ENCODE measurements at places on chromosomes 12 and 14. TPM values are rescaled to one million over a fixed set of nuclear protein-coding genes. Genes with fewer than 3 reads are reported as not detected.

BEGAIN gene
- 0.89 TPM for total RNA-seq

RNASE1 gene
- not detected for total RNA-seq

NACA gene
- total RNA-seq, result 2,266 TPM

ALKBH1 gene
- 12.8 TPM for total RNA-seq

ACOT6 gene
- not detected for total RNA-seq

P2RX2 gene
- total RNA-seq, result not detected

SERPINA3 gene
- 0.15 TPM for total RNA-seq

DBX2 gene
- total RNA-seq, result not detected

GARIN6 gene
- total RNA-seq, result not detected

GALNT8 gene
- total RNA-seq, result not detected

SYNDIG1L gene
- total RNA-seq, result not detected

RGS6 gene
- not detected for total RNA-seq

OASL gene
- not detected for total RNA-seq

LRRC23 gene
- 3.6 TPM for total RNA-seq

LRP1-AS gene
- total RNA-seq, result 1.1 TPM

TMEM119 gene
- total RNA-seq, result 19.1 TPM

MYF5 gene
- total RNA-seq, result not detected

GAS2L3 gene
- total RNA-seq, result 54.6 TPM

CYP46A1 gene
- total RNA-seq, result 0.10 TPM

CLEC2A gene
- total RNA-seq, result not detected

AVPR1A gene
- not detected for total RNA-seq

INHBE gene
- 17.0 TPM for total RNA-seq

HEBP1 gene
- total RNA-seq, result 9.0 TPM

PLEKHH1 gene
- total RNA-seq, result 0.30 TPM

ABHD4 gene
- 6.1 TPM for total RNA-seq

OR11H12 gene
- total RNA-seq, result 0.23 TPM

HOXC13 gene
- total RNA-seq, result 1.9 TPM

MAP1LC3B2 gene
- not detected for total RNA-seq

CCDC197 gene
- total RNA-seq, result not detected

KRT71 gene
- total RNA-seq, result not detected

PRH2 gene
- total RNA-seq, result not detected

PKP2 gene
- 5.1 TPM for total RNA-seq

CCDC196 gene
- not detected for total RNA-seq

ADAMTS20 gene
- 0.03 TPM for total RNA-seq

KCNJ8 gene
- total RNA-seq, result 0.20 TPM

NKX2-1 gene
- not detected for total RNA-seq

IFNG-AS1 gene
- not detected for total RNA-seq

BRF1 gene
- total RNA-seq, result 29.3 TPM

COL2A1 gene
- 200 TPM for total RNA-seq

LHX5 gene
- not detected for total RNA-seq

VPS33A gene
- 25.4 TPM for total RNA-seq

RAP1B gene
- total RNA-seq, result 193 TPM

KRT79 gene
- total RNA-seq, result not detected

GLS2 gene
- total RNA-seq, result not detected

SMOC1 gene
- total RNA-seq, result 12.8 TPM

SOAT2 gene
- not detected for total RNA-seq

TMEM52B gene
- total RNA-seq, result not detected

TAS2R7 gene
- not detected for total RNA-seq

FAM90A1 gene
- total RNA-seq, result not detected

CPNE6 gene
- not detected for total RNA-seq

POLE2 gene
- 53.4 TPM for total RNA-seq

RNASE13 gene
- not detected for total RNA-seq

ZNF891 gene
- 3.7 TPM for total RNA-seq

CIROP gene
- not detected for total RNA-seq
